NCI-H1417 (cell line): ENCODE measurements at places on chromosomes 5 and 9.

GRCh38 chr5:133247881-133248624 is 196.2 kb downstream of the HSPA4 start:
- peak; percentile 26 for DNase-seq

DNA sequence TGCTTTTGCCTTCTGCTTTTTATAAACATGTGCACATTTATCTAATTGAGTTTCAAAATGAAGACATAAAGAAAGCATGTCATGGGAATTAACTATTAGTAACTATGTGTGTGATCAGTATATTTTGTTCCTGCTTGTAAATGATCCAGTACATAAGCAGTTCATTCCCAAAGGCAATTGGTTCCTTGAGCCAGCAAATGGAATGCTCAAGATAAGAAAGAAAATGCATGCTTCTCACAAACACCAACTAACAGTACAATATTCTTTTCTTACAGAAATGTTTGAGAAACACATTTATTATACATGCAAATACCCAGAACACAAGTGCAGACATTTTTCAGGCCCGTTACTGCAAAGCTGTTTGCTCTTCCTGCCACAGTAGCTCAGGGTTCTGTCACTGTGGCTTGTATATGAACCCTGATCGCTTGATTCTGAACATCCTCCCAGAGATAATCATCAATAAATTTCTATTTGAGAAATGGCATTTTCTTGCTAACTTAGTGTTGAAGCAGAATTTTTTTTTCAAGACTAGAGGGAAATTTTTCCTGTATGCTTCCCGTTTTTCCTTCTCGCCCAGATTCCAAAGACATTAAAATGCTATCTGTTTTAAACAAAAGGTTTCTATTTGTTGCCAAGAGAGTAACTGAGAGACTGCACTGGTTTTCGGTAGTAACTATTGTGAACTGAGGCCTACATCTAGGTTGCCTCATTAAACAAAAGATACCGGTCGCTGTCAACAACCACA is 1.9 kb downstream of the GNAQ start:
- DNase-seq = peak; percentile 68

GRCh38 chr9:130026583-130027340 is 16.2 kb downstream of the FNBP1 start:
- no peak for DNase-seq

- no peak for DNase-seq
Measured at GRCh38 chr5:173410459-173411233, 82.4 kb upstream of the STC2 start.

- DNase-seq = no peak
Measured at GRCh38 chr9:98007251-98007928, 24.2 kb downstream of the ANP32B start.

- no peak for DNase-seq
Measured at GRCh38 chr5:62314213-62314830, 8.3 kb downstream of the KIF2A start.

GRCh38 chr9:26566141-26566540 is 326.5 kb downstream of the CAAP1 start:
- no peak for DNase-seq

- no peak for DNase-seq
Measured at GRCh38 chr5:172235132-172235780, 41.3 kb downstream of the EFCAB9 start.

- no peak for DNase-seq
Measured at GRCh38 chr9:16266648-16267276, 603.7 kb downstream of the BNC2 start.

DNA sequence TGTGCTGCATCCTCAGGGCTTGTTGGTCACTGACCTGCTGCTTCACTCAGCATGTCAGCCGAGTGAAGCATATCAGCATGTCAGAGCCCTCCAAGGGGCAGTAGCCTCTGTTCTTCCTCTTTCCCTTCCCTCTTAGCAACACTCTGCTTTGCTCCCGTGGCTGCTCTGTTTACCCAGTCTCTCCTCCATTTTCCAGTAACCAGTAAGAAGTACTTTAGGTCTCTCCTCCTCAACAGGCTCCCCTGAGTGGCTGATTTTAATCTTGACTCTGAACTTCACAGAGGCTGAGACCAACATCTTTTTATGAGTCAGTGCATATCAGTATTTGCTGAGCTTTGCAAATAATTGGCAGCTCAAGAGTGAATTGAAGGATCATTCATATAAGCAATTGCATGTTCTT is 18.6 kb upstream of the ADRB2 start:
- peak; percentile 74 for DNase-seq

DNA sequence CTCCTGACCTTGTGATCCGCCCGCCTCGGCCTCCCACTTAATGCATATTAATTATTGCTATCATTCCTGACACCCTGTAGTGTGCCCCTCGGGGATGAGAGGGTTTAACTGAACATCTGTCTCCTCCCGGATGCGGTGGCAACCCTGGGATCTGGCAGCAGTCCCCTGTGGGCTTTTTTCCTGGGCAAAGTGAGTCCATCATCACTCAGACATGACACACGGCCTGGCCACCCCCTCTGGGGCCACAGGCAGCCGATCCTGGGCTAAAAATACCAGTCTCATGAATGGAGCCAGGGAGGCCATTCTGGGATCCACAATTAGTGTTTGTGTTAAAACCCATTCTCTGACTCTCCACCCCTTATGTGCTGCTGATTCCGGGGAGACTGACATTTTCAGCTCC is 161.2 kb downstream of the RGS3 start:
- no peak for DNase-seq

- DNase-seq = peak; percentile 46
Measured at GRCh38 chr9:84670138-84671041, 861 bp downstream of the NTRK2 start.

- no peak for DNase-seq
Measured at GRCh38 chr9:136673975-136674785, 11.5 kb downstream of the EGFL7 start.

DNA sequence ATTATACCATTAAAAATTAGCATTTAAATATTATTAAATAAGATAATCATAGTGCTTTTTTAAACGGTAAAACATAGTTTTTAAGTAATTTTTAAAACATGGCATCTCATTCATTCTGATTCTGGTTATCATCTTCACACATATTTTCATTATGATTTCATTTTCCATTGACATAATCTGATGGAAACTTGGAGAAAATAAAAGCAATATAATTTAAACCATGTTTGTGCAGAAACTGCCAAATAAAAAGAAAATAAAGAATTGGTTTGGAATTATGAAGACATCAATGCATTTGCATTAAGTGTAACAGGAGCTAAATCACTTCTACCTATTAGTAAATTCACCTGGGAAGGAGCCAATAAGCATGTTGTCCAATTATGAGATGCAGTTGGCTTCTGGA is 490.1 kb upstream of the CD180 start:
- DNase-seq = no peak

DNA sequence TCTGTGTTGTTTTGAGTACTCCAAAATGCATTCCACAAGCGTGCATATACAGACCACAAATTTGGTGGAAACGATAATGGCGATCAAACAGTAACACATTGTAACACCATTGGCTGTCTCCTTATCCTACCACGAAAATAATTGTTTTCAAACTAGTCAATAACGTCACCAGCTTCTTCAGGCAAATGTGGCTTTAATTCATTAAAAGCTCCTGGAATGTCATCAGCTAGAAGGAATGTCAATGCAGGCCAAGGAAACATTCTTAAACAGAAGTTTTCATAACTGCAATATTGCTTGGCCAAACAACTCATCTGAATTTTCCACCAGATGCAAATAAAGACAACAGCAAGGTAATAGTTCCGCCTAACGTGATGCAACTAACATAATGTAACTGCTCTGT is 71.6 kb upstream of the XPA start:
- no peak for DNase-seq

DNA sequence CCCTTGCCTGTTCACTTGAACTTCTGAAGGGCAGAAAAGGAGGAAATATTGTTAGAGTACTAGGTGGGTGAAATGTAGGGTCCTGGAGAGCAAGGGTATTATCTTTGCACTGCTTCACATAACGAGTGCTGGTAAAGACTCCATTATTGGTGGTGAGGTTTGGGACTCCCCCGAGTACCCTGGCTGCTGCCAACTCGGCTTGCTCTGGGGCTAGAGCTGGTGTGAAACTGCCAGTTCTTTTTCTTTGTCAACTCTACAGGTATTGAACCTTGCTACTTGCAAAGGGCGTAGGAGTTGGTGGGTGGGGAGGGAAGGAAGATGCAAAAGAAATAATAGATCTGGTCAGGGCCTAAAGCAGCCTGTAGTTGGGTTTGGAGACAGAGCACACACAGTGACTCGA is 16.0 kb downstream of the MAST4 start:
- DNase-seq = no peak

GRCh38 chr5:109721741-109722140 is 32.0 kb downstream of the MAN2A1 start:
- no peak for DNase-seq

GRCh38 chr9:83281306-83282255 is 218.6 kb upstream of the RASEF start:
- DNase-seq = no peak

GRCh38 chr9:81683238-81683637 is 6.1 kb downstream of the TLE1 start:
- peak; percentile 56 for DNase-seq

DNA sequence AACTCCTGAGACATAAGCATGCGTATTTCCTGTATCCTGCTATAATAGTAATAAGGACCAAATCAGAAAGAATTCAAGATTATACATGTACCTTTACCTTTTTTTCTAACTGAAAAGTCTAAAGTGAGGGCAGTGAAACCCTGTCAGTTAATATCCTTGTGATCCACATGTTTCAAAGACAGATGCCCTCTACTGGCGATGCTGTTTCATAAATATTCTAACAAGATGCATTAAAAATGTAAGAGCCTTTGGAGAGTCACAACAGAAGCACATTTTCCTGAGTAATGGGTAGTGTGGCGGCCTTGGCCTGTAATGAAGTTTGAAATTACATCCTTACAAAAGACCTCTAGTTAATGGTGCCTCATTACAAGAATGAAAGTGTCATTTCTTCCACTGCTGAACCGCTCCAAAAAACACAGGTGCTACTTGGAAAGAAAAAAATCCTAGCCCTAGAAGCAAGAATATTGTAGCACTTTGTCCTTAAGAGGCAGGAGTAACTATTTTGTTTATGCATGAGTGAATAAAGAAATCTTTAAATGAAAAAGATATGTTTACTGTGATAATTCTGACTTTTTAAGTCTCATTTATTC is 232.6 kb downstream of the EPB41L4A start:
- peak; percentile 53 for DNase-seq

- no peak for DNase-seq
Measured at GRCh38 chr9:37468620-37469019, 3.4 kb upstream of the ZBTB5 start.

GRCh38 chr5:42520203-42520602 is 97.0 kb downstream of the GHR start:
- DNase-seq = no peak

DNA sequence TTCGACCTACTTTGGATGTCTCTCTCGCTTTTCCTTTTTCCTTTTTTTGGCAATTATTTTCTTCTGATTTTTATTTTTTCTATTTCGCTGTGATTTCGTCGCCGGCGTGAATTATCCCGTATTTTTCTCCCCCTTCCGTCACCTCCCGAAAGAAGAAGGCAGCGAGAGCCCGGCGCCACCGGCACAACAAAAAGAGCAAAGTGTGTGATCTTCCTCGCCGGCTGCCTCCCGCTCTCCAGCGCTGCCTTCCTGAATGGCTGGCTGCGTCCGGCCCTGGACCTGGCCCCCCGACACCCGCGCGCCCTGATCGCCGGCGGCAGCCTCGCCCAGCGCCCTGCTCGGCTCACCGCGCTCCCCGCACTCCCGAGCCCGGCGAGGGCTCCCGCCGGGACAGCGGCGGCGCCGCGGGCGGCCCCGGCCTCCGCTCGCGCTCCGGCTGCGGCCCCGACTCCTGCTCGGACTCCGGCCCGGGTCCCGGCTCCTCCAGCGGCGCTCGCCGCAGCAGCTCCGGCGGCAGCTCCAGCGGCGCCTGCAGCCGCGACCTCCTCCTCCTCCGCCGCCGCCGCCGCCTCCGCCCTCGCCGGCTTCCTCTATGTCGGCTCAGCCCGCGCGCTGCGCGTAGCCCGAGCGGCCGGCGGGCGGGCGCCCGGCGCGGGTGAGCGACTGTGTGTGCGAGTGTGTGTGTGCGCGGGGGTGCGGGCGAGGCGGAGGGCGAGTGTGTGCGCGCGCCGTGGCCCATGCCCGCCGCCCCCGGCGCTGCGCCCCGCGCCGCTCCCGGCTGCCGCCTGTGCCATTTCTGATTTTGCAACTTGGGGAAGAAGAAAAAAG is 960 bp downstream of the NR2F1 start:
- peak; percentile 56 for DNase-seq

- no peak for DNase-seq
Measured at GRCh38 chr5:178202541-178202940, 1.8 kb upstream of the HNRNPAB start.

DNA sequence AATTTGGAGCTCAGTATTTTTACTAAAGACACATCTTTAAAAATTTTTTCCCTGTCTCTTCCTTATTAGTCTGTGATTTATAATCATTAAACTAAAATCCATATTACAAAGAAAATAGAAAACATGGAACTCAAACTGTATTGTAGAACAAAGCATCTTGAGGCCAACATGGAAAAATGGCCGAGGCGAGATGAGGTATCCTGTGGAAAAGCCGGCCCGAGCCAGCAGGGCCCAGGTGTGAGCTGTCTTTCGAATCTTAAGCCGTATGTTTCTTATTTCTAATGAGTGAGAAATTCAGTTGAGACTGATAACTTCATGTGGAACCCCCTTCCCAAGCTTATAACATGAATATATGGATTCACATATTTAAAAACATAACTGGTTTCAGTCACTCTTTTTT is 170.4 kb upstream of the OTULINL start:
- no peak for DNase-seq

DNA sequence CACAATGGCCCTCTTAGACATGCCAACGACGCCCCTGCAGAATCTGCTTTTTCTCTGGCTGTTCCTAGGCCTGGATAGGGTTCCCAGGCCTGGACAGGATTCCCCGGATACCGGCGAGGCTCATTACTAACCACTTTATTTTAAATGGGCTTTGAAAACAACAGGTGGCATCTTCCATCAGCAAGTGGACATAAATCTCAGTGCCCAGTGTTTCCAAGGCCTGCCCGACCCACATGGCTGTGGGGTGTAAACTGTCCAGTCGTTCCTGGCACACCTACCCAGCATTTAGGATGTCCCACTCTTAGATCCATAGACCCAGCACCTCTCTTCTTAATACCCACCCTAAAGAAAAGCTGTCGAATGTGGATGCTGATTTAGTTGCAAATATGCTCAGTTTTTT is 896 bp downstream of the CMBL start:
- peak; percentile 88 for DNase-seq

DNA sequence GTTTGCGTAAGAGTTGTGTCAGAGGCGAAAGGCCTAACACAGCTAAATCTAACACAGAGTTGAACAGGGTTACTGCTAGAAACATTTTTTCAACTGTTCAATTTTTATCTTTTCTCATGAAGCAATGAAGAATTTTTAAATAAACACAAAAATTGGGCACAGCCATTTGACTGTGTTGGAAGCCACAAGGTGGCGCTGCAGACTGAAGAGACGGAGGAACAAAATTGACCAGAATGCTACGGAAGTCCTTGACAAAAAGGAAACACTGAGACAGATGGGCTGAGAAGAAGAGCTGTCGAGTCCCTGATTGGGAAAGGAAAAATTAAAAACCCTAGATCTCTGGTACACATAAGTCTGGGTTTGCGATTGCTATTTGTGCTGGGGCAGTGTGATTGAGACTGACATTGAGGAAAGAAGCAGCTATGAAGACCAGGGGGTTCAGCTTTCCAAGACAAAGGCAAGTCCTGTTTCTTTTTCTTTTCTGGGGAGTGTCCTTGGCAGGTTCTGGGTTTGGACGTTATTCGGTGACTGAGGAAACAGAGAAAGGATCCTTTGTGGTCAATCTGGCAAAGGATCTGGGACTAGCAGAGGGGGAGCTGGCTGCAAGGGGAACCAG is at the start of gene PCDHB9:
TSS of gene PCDHB9 (plus strand) at position 265 of the 616 bp plus-strand sequence. CDS start at position 423, 158 bp downstream.
- DNase-seq = peak; percentile 71

GRCh38 chr9:134548618-134549017 is 93.0 kb upstream of the COL5A1 start:
- DNase-seq = no peak
